ENCODE measurements at places on chromosomes 2 and 18. TPM values are rescaled to one million over a fixed set of nuclear protein-coding genes. Genes with fewer than 3 reads are reported as not detected.

Gene ANKRD62
- not detected for polyA plus RNA-seq

Gene ST8SIA5
- not detected for polyA plus RNA-seq

Gene ABCG8
- not detected for polyA plus RNA-seq

Gene ARHGEF33
- polyA plus RNA-seq: not detected

Gene CABLES1
- polyA plus RNA-seq: 0.30 TPM

Gene RNF125
- polyA plus RNA-seq: 11.7 TPM

Gene TNFRSF11A
- not detected for polyA plus RNA-seq

Gene ALKAL2
- polyA plus RNA-seq: 3.5 TPM

Gene CDK15
- polyA plus RNA-seq: not detected

Gene SATB2
- polyA plus RNA-seq: not detected

Gene SALL3
- not detected for polyA plus RNA-seq

Gene DYNAP
- polyA plus RNA-seq: not detected

Gene FOXI3
- not detected for polyA plus RNA-seq

Gene RIT2
- polyA plus RNA-seq: not detected

Gene TMEM131
- 24.9 TPM for polyA plus RNA-seq

Gene NYAP2
- not detected for polyA plus RNA-seq

Gene SP100
- 288 TPM for polyA plus RNA-seq

Gene UPP2
- polyA plus RNA-seq: not detected

Gene EVA1A
- not detected for polyA plus RNA-seq
